ENCODE measurements at places on chromosomes 3 and 15.

- DNase-seq = no peak
These were observed 99.2 kb downstream of the AGBL1 start for GRCh38 chr15:86178845-86179244.

DNA sequence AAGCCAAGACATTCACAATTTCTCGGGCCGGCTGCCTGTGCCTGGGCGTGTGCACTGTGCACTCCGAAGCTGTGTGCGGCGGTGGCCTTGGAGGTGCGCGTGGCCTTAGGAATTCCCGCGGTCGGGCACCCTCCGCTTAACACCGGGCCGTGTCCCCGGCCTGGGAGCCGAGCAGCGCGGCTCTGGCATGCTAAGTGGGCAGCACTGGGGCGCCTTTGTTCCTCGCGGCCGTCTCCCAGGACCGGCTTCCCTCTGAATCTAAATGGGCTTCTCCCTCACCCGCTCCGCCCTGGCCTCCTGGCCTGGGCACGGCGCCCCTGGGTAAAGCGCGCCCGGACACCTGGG is 498 bp upstream of the ARNT2 start:
- DNase-seq = no peak

DNA sequence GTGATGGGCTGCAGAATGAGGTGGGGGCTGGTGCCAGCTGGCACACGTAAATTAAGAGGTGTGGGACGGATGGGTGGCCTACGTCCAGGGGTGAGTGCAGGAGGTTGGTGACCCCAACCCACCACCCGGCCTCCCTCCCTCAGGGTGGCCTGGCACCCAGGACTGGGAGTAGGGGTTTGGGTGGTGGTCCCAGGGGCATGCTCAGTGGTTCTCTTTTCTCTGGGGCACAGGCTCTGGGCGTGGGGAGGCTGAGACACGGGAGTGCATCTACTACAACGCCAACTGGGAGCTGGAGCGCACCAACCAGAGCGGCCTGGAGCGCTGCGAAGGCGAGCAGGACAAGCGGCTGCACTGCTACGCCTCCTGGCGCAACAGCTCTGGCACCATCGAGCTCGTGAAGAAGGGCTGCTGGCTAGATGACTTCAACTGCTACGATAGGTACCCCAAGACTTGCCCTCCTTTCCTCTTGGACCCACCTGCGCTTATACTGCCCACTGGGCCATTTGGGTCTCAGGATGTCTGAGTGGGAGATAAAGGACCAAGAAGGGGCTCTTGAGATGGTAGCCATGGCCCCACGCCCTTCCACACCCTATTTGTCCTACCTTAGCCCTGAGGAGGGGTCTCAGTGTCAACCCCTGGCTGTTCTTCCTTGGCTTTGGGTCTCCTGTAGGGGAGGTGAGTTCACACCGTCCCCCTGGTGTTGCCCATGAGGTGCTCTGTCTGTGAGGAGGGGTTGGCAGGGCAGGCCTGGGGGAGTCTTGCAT is 18.9 kb upstream of the EXOG start:
- DNase-seq = no peak

DNA sequence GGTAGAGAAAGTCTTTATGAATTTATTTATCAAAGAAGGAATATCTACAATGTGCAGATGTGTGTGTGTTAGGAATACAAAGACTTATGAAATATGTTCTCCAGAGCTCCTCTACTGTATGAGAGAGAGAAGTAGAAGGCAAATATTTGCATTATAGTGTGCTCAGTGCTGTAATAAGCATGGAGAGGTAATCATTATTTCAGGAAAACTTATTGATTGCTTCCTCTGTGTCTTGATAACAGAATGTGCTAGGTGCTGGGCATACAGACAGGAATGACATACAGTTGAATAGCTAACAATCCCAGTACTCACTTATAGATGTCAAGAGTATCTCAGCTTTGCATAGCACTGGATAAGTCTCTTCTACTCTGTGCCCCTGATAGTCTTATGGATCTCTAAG is 30.2 kb downstream of the ATG7 start:
- no peak for DNase-seq

Data from stimulated activated CD8-positive, alpha-beta memory T cell treated with anti-CD3 and anti-CD28 coated beads, Interleukin-7, amount 100 ng/mL, for 24 hours (primary cell).